ENCODE measurements at places on chromosomes 2 and 18.

- DNase-seq: no peak
Observed at GRCh38 chr2:144481666-144482065, 38.3 kb downstream of the ZEB2 start.

- DNase-seq: peak; percentile 99
Observed at GRCh38 chr2:9630736-9631552, at the start of gene YWHAQ. YWHAQ (minus strand) TSS chr2:9630997; CDS start chr2:9630452, 545 bp downstream.

DNA sequence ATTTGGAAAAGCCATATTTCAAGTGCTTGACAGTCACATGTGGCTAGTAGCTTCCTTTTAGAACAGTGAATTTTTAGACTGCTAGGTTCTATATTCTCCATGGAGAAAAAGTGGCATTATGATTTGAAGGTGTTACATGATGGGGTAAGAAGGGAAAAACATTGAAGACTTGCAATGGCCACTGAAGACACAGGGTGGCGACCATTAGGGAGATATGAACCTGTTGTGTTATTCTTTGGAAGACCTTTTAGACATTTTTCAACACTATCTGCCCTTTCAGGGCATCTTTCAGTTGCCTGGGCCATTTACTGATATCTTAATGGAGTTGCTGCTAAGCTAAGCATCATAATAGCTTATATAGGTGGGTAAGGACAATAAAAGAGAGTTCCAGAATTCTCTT, 1387.2 kb downstream of the SUCLG1 start:
- no peak for DNase-seq

GRCh38 chr2:43254331-43254730, 27.9 kb upstream of the ZFP36L2 start:
- DNase-seq: no peak

GRCh38 chr2:148526509-148527346, 117.8 kb upstream of the EPC2 start:
- DNase-seq: no peak

All from fibroblast of skin of left biceps (primary cell).